ENCODE measurements at places on chromosomes 3 and 15. TPM values are rescaled to one million over a fixed set of nuclear protein-coding genes. Genes with fewer than 3 reads are reported as not detected.

The ROPN1B gene
- total RNA-seq = not detected

The C3orf20 gene
- total RNA-seq = not detected

The DYNLT2B gene
- total RNA-seq = 9.1 TPM

The CDV3 gene
- total RNA-seq = 221 TPM

The ACKR2 gene
- total RNA-seq = under 0.01 TPM

The SPSB4 gene
- total RNA-seq = not detected

Data from fibroblast of lung (primary cell).